ENCODE measurements at places on chromosomes 1 and 21.

- DNase-seq, result no peak
Observed at GRCh38 chr1:12014141-12014991, 4.9 kb upstream of the MIIP start.

- DNase-seq, result no peak
Observed at GRCh38 chr1:85655315-85655714, 52.9 kb downstream of the ZNHIT6 start.

- no peak for DNase-seq
Observed at GRCh38 chr1:225418059-225418458, 9.8 kb downstream of the LBR start.

- DNase-seq, result no peak
Observed at GRCh38 chr1:6686294-6686693, 15.3 kb downstream of the DNAJC11 start.

DNA sequence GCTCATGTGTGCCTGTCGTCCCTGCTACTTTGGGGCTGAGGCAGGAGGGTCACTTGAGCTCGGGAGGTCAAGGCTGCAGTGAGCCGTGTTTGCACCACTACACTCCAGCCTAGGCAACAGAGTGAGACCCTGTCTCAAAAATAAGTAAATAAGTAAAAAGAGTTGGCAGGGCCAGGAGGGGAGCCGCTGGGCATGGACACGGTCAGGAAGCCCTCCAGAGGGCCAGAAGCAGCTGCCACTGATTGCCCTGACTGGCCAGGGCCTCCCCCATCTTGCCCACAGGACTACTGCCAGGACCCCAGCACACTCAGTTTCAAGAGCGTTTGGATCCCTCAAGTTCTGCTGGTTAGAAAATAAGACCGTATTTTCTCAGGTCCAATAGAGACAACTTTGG, 112.2 kb upstream of the IPO9 start:
- DNase-seq, result no peak

DNA sequence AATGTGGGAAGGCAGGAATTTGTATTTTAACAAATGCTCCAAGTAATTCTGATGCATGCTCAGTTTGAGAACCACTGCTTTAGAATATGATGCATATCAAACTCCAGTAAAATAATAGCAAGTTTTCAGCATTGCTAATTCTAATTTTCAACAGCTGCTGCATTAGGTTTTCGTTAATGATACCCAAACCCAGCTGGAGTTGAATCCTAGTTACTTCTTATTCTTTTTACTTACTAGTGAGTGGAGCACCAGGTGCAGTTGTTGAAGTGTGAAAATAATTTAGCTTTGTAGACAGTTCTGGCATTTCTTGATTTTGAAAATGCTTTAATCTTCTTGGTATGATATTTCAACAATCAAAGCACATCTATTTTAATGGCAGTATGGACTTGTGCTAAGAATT, 138.5 kb downstream of the HS2ST1 start:
- no peak for DNase-seq

All from stimulated activated CD4-positive, alpha-beta T cell treated with anti-CD3 and anti-CD28 coated beads, Interleukin-2, amount 100 ng/mL, for 48 hours (primary cell).